ENCODE measurements at places on chromosomes 2 and 18.

DNA sequence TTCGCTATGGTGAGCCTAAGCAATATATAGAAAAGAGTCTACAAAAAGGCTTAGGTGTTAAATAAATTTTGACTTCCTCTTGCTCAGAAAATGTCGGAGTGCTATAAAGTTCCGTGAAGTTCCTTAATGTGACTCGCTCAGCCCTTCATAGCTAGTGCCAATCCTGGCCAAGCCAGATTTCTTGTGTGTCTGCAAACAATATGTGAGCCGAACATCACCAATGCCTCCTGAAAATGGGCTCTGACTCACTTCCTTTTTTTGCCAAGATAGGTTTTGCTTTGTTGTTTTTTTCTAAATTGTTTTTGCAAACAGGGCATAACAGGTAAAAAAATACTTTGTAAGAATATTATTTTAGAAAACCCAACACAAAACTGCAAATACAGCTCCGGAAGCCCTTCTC is 26.1 kb downstream of the CDC42EP3 start:
- peak; percentile 66 for DNase-seq

DNA sequence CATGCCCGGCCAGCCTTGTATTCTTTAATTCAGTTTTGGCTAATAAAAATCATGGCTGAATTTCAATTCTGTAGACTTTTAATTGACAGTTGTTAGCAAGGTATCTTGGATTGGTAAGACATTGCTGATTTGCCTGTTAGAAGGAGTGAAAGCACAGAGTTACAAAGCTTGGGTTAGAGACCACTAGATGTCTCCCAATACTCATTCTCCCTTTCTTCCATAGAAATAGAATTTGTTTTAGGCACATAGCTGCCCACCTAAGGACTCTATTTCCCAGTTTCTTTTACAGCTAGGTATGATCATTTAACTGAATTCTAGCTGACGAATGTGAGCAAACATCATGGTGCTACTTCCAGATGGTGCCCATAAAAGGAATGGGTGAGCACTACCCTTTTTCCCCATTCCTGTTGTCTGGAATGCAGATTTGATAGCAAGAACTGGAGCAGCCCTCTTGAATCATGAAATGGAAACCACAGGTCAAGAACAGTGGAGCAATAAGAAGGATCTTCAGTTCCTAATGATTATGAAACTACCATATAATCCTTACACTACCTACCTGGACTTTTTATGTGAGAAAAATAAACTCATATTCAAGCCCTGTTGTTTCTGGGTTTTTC is 17.5 kb downstream of the PECR start:
- peak; percentile 47 for DNase-seq

DNA sequence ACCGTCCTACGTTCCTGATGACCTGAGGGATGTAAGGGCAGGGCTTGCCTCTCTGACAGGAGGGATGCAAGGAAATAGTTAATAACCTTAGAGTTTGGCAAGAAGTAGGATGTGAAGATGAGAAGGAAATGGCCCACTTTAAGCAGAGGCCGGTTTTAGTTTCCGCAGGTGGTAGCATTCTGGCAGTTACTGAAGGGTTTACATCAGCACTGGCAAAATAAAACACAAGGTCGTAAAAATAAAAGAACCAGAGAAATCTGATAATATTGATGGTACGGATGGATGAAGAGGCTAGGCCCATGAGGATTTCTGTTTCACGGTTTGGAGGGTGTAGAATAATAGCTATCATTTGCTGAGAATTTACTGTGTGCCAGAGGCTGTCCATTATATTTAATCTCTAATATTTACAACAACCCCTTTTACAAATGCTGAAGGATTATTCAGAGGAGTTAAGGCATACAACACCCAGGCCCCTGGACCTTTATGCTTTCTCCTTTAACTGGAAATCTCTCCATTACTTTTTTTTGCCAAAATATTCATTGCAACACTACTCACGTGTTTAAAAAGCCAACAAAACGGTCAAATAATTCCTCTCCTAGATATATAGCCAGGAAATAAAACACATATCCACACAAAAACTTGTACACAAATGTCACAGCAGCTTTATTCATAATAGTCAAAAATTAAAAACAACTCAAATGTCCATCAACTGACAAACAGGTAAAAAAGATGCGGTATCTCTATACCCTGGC is 28.5 kb downstream of the DAPL1 start:
- no peak for DNase-seq

DNA sequence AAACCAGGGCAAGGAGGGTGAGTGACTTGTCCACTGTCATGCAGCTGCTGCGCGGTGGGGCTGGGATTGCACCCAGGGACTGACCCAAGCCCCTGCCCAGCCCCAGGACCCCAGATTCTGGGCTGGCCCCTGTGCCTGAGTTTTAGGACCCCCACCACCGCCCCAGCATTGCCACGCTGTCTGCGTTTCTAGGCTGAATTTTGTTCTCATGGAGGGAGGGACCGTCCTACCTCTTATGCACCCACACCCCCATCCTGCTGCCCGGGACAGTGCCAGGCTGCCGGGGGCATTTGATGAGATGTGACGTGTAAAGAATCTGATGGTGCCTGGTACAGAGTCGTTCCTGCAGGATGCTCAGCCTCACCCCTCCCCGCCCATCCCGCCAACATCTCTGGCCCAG is 111.0 kb upstream of the ODC1 start:
- no peak for DNase-seq

GRCh38 chr2:39435741-39436591 is 1.1 kb downstream of the MAP4K3 start:
- DNase-seq = peak; percentile 63

- DNase-seq = no peak
Observed at GRCh38 chr2:239316562-239317465, 84.0 kb downstream of the HDAC4 start.

GRCh38 chr2:46269001-46269400 is 28.2 kb upstream of the EPAS1 start:
- DNase-seq = peak; percentile 68

- DNase-seq = no peak
Observed at GRCh38 chr2:239569401-239570090, 168.7 kb upstream of the HDAC4 start.
